Activated CD8-positive, alpha-beta memory T cell treated with anti-CD3 and anti-CD28 coated beads, Interleukin-2, amount 50 U/mL, for 4 hours (primary cell): ENCODE measurements at places on chromosomes 4 and X.

DNA sequence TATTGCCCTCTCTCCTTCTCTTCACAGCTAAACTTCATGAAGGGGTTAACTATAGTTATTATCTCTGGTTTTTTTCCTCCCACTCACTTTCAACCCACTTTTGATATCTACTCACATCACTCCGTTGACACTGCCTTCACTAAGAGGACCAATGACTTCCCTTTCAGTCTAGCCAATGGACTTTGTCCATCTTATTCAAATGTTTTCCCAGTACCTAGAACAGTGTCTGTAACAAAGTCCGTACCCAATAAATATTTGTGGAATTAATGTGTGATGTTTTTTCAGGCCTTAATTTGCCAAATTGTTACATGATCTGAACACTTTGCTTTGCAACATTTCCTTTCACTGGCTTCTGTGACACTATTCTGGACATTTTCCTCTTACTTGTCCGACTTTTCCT is 106.0 kb upstream of the AR start:
- DNase-seq = no peak

- no peak for DNase-seq
Measured at GRCh38 chr4:187541666-187542065, 453.9 kb upstream of the ZFP42 start.

GRCh38 chr4:53748328-53748772 is 157.1 kb upstream of the LNX1 start:
- no peak for DNase-seq

DNA sequence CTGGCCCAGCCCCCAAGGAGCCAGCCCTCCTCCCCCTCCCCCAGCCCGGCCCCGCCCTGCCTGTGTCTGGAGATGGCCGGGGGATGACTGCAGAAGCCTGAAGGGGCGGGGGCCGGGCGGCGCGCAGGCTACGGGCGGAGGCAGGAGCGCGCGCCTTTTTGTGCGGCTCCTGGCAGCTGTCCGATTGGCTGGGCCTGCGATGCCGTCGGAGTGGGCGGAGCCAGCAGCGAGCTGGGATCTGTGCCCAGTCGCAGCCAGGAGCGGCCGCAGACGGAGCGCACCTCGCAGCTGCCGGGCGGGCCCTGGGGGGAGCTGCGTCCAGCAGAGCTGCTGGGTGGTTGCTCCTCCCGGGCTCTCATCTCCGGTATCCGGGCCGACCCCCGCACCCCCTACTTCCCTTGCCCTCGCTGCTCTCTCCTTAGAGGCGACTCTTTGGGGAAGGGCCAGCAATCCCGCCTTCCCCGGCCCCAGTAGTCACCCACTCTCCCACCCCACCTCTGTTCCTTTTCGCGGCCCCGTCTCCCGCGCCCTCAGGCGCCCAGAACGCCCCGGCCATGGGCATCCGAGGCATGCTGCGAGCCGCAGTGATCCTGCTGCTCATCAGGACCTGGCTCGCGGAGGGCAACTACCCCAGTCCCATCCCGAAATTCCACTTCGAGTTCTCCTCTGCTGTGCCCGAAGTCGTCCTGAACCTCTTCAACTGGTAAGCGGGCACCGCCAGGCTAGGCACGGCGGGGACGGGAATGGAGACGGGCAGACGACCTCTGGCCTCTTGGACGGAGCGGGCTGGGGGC is at the start of gene GABRQ:
Gene GABRQ, plus strand, starts transcription at position 247 of the 794 bp plus-strand sequence. Its CDS starts 308 bp downstream, at position 555.
- no peak for DNase-seq

DNA sequence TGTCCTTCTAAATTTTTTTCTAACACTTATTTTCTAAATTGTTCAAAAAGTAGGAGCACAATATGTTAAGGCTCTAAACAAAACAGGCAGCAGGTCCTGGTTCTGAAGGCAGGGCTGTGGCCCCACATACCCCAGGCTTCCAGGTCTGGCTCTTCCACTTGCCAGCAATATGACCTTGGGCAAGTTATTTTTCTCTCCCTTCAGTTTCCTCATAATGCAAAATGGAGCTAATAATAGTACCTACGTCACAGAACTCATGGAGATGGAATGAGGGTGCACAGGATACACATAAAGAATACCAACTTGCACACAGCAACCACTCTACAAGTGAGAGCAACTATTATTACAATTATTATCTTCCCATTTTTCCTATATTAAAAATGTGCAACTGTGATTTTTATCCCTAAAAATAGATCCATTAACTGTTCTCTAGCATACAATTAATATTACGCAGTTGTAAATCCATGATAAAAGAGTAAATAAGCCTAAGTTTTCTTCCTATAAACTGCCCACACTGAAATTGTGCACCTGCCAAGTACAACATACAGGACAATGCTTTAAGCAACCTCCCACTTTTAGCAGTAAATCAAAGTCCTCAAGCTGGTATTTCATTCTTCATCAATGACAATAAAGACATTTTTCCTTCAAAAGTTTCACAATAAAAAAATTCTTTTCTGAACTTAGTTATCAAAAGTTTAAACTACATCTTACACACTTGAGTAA is 27.0 kb downstream of the OTUD4 start:
- DNase-seq = no peak
